Adrenal gland (tissue), 19 donors: ENCODE measurements at places on chromosomes 2 and 18. TPM values are rescaled to one million over a fixed set of nuclear protein-coding genes. Genes with fewer than 3 reads are reported as not detected.

Gene CHRND
- total RNA-seq = 0.39 TPM

Gene CCDC142
- 20.3 TPM for total RNA-seq

Gene TCF7L1
- 1.0 TPM for total RNA-seq

Gene ANKRD62
- total RNA-seq = not detected

Gene SERPINB13
- total RNA-seq = not detected

Gene EFHD1
- total RNA-seq = 8.5 TPM

Gene GREB1L
- total RNA-seq = 4.9 TPM

Gene ACOXL
- not detected for total RNA-seq

Gene TMEM131
- 19.5 TPM for total RNA-seq

Gene PJVK
- total RNA-seq = 0.70 TPM

Gene QPCT
- total RNA-seq = 97.3 TPM

Gene PSD4
- 164 TPM for total RNA-seq

Gene KCNS3
- 2.4 TPM for total RNA-seq

Gene VIT
- total RNA-seq = 1.6 TPM

Gene ARMC9
- 59.0 TPM for total RNA-seq

Gene GPR35
- 1.0 TPM for total RNA-seq

Gene KRTCAP3
- total RNA-seq = 4.2 TPM

Gene CMPK2
- 18.8 TPM for total RNA-seq

Gene SF3B1
- total RNA-seq = 274 TPM

Gene ZNF521
- total RNA-seq = 39.6 TPM

Gene ABHD3
- total RNA-seq = 25.2 TPM

Gene ME2
- total RNA-seq = 62.6 TPM

Gene CDH2
- 113 TPM for total RNA-seq

Gene LRRC30
- not detected for total RNA-seq

Gene COLEC12
- total RNA-seq = 19.5 TPM

Gene ALPP
- not detected for total RNA-seq

Gene WDCP
- total RNA-seq = 6.1 TPM

Gene LRP1B
- total RNA-seq = 3.5 TPM

Gene ASPRV1
- total RNA-seq = 1.3 TPM

Gene NDUFV2
- total RNA-seq = 250 TPM

Gene INO80C
- total RNA-seq = 23.9 TPM
